ENCODE measurements at places on chromosomes 2 and 18. TPM values are rescaled to one million over a fixed set of nuclear protein-coding genes. Genes with fewer than 3 reads are reported as not detected.

EPB41L3 gene
- total RNA-seq: 2.6 TPM

SIX3 gene
- total RNA-seq: not detected

REG1B gene
- not detected for total RNA-seq

ZSWIM2 gene
- total RNA-seq: 3.1 TPM

STAT1 gene
- total RNA-seq: 126 TPM

DNA sequence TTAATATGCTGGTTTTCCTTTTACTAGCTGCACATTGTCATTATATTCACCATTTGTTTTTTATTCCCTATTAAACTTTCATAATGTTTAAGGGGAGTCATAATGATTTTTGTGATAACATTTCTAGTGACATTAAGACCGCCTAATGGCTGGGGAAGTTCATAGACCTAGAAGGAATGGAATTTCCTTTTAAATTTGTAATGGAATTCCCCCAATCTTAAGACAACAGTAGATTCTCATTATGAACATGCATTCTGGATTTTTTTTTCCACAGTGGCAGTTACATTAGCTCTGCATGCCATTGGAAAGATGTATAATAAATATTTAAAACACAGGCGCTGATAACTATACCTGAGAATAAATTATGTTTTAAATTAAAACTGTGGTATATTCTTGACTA lies 8.4 kb downstream of the YPEL5 start:
- no peak for ATAC-seq

GRCh38 chr2:66443979-66444861 lies 9.3 kb downstream of the MEIS1 start:
- no peak for ATAC-seq
